Progenitor cell of endocrine pancreas (in vitro differentiated cells): ENCODE measurements at places on chromosomes 2 and 18. TPM values are rescaled to one million over a fixed set of nuclear protein-coding genes. Genes with fewer than 3 reads are reported as not detected.

The SCYGR4 gene
- not detected in 2 replicates for total RNA-seq

The IGFBP5 gene
- 73.9 and 75.3 TPM in 2 replicates for total RNA-seq

The RNF125 gene
- 2.6 and 2.8 TPM in 2 replicates for total RNA-seq

The CHMP1B gene
- 48.0 and 48.3 TPM in 2 replicates for total RNA-seq

The COL6A3 gene
- 0.82 and 1.0 TPM in 2 replicates for total RNA-seq

The CAPN14 gene
- total RNA-seq: 0.50 and 0.73 TPM in 2 replicates

The EMILIN1 gene
- total RNA-seq: 1.1 and 2.5 TPM in 2 replicates

The FABP1 gene
- 4.5 and 6.6 TPM in 2 replicates for total RNA-seq

The NFATC1 gene
- 4.5 and 5.6 TPM in 2 replicates for total RNA-seq

The CELF4 gene
- total RNA-seq: 4.6 and 5.5 TPM in 2 replicates
